RWPE1 (cell line): ENCODE measurements at places on chromosomes 3 and 15.

- no peak for DNase-seq
Measured at GRCh38 chr3:153840487-153840886, 280.7 kb upstream of the ARHGEF26 start.

GRCh38 chr3:16411441-16411840 lies 102.1 kb downstream of the RFTN1 start:
- no peak for DNase-seq

- no peak for DNase-seq
Measured at GRCh38 chr3:141083226-141083625, 32.1 kb downstream of the SPSB4 start.

GRCh38 chr15:72382146-72382545 lies 6.3 kb upstream of the HEXA start:
- no peak for DNase-seq

DNA sequence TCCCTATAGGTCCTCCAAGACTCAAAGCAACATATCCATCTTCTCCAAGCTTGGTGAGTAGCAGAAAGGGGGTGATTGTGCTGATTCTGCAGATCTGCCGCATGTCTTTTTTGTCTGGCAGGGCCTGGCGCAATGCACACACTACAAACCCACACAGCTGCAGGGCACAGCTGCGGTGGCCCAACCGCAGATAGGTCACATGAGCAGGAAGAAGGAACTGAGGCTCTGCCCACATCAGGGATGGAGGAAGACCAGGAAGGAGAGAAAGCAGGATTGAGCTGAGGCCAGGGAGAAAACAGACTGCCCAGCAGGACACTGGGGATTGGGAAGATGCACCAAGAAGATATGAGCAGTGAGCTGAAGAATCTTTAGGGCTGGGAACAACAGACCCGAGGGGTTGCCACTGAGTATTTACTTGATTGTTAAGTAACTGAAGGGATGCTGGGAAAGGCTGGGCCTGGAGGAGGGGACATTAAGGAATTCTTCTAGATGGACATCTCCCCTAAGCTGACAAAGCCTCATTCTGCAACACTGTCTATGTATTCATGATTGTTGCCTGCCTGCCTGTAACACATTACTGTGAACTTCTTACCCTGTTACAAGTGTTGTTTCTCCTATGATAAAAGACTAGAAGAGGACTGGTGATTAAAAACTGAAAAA lies 126.7 kb downstream of the MYLK start:
- DNase-seq: no peak

DNA sequence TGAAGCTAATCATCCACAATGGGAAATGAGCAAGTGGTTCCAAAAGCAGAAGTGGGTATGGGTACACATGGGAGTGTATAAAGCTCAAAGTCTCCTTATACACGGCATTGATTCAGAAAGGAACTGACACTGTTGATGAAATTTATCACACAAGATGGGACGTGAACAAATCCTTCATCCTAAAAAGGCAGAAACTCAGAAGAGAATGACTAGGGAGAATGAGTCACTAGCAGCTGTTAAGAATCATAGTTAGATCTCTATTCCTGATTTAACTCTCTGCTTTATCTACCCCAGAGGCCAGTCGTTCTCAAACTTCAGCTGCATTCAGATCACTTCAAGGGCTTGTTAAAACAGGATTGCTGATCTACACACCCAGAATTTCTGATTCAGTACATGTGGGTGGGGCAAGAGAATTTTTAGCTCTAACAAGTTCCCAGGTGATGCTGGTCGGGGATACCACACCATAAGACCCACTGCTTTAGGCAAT lies 97.7 kb upstream of the PHLDB2 start:
- peak; percentile 86 for DNase-seq

DNA sequence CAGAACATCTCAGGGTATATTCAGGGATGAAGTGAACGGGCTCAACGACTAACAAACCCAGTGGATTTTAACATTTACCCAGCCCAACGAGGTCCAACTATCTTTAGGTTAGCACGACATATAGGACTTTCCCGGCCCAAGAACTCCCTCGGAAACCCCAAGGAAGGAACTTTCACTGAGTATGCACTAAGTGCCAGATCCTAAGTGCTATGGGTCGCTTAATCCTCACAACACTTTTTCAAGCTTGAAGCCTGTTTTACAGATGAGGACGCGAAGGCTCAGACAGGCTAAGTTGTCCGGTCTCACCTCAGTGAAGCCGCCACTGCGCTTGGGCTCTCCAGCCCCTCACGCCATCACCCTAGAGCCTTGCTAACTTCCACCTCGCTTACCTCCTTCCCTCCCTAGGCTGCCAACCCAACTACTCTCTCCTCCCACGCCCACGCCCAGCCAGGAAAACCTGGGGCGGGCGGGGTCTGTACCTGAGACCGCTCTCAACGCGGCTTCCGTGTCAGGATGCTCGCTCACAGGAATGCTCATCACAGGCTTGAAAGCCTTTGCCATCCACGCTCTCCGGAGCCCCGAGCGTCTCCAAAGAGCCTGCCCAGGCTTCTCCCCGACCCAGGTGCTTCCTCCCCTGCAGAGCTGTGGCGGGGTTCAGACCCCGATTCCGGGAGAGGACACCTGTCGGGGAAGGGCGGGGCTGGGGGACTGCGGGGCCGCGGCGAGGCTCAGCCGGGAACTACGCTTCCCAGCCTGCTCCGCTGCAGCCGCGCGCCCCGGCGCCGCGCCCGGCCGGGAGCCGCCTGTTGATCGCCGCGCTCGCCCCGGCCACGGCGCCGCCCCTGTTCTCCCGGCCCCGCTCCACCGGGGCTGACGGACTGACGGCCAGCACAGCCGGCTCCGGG lies at the start of gene TMOD2:
TMOD2 (plus strand) TSS at position 806 of the 905 bp plus-strand sequence. CDS start 14,845 bp downstream, outside the sequence.
- DNase-seq: peak; percentile 57

DNA sequence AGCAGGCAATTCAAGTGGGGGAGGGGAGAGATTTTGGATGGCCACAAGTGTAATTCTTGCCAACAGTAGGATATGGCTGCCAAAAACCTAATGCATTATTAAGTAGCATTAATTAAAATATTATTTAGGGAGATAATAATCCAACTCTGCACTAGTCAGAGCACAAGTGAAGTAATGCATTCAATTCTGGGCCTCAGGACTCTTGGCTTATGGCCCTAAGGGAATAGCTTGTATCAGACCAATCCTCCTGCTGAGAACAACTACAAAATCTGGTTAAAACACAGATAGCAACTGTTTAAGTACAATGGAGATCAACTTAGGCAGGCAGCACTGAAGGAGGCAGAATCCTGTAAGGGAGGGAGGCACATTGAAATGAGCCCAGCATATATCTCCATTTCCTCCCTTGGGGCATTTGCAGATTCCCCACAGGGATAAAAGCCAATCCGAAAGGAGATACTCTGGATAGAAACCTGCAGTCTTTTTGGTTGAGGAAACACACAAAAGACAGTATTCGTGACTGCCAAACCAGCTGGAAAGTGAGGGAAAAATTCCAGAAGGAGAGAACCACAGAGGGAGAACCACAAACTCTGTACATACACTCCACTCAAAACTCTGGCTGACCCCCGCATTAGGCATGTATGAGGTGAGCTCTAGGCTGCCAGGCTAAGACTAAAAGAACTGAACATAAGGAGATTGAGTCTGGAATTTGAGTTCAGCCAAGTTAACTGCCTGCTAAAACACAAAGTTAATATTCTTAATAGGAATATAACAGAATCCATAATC lies 57.4 kb downstream of the ETFA start:
- DNase-seq: no peak

GRCh38 chr15:63699101-63699785 lies 102.1 kb downstream of the FBXL22 start:
- no peak for DNase-seq

DNA sequence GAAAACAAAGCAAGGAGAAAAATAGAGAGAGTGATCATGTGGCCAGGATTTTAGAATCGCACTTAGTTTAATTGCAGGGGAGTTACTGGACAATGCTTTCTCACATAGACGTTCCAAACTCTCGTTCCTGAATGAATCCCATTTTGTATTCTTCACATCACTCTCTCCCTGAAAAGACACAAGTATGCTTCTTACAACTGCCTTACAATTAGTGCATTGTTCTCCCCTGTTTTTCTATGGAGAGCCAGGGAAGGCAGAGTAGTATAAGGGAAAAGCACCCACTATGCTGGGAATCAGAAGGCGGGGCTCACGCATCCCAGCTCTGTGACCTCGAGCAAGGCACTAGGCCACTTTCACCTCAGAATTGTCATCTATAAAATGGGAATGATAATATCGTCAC lies 14.4 kb downstream of the TMOD2 start:
- no peak for DNase-seq

DNA sequence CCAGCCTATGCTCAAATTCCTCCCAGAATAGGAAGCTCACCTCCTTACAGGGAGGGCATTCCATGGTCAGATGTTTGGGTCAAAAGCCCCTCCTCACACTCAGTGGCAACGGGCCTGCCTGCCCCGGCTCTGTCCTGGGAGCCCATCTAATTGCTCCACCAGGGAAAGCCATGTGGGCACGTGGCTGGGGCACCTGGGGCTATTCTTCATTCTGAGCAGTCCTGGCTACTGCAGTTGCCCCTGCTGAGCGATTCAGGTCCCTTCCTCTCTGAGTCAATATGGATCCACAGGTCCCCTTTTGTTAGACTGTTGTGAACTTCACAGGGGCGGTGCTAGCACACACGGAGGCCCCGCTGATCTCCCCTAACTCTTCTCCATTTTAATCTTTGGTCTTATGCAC lies 39.4 kb downstream of the TPRA1 start:
- DNase-seq: no peak

DNA sequence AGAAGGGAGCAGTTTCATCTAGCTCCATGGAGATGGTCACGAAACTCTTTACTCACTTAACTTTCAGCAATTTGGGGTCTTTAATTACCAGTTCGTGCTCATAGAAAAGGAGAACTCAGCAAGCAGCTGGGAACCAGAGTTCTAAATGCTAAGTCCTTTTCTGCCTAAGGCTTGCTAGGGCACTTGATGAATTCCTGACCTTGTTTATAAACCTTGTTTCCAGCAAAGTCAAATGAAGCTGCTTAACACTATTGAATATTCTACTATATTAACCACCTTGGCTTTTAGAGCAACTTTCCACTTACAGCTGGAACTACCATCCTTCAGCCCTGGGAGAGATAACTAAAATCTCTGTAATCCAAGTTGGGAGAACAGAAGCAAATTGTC lies 79.5 kb upstream of the TSC22D2 start:
- no peak for DNase-seq

DNA sequence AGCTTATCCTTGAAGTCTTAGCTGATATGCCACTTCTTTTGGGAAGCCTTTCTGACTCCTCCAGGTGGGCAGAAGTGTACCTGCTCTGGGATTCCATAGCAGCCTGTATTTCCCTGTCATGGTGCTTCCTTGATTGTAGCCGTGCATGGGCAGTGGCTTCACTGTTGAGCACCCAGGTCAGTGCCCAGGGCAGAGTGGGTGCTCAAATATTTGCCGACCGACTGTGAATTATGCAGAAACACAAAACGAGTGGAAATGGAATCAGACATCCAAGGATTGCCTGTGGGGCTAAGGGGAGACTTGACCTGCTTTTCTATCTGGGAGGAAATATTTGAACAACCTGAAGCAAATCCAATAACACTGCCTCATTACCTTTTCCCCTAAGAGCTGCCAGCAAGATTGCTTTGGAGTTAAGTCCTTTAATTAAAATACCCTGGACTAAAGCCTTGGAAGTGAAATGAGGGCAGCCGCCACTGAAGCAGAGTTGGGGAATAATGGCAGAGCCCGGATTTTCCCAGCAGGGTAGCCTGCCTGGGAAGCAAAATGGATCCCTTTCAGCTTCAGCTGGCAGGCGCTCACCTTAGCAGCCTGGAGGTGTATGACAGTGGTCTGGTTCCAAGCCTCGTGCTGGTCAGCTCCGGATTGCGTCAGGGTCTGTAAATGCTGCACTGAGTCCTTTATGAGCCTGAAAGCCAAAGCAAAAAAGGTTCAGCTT lies 14.9 kb downstream of the ACOX2 start:
- no peak for DNase-seq

GRCh38 chr15:76555247-76555646 lies 218.7 kb downstream of the ISL2 start:
- DNase-seq: no peak

- DNase-seq: peak; percentile 97
Measured at GRCh38 chr15:74545776-74546656, 5.0 kb downstream of the ARID3B start.

GRCh38 chr3:170475092-170475685 lies 56.5 kb downstream of the CLDN11 start:
- no peak for DNase-seq
